ENCODE measurements at places on chromosomes 7 and 10.

- DNase-seq: no peak
These were observed 150.2 kb downstream of the GNAI1 start for GRCh38 chr7:80284855-80285254.

DNA sequence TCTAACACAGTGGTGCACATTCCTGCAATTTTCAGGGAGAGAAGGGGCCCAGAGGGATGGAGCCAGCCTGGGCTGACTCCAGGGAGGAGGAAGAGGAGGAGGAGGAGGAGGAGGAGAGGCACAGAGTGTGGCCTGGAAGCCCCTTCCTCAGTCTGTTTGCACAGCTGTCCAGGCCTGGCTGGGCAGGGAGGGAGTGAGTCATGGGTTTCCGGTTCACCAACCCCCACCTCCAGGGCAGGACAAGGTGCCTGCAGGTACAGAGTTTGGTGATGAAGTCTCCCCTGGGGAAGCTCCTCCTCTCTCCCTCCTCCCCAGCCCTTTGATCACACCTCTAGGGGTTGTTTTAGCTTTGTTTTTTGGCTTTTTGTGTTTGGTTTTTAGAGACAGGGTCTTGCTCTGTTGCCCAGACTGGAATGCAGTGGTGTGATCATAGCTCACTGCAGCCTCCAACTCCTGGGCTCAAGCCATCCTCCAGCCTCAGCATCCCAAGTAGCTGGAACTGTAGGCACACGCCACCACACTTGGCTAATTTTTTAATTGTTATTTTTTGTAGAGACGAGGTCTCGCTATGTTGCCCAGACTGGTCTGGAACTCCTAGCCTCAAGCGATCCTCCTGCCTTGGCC is 77.5 kb upstream of the CUX1 start:
- DNase-seq: no peak

DNA sequence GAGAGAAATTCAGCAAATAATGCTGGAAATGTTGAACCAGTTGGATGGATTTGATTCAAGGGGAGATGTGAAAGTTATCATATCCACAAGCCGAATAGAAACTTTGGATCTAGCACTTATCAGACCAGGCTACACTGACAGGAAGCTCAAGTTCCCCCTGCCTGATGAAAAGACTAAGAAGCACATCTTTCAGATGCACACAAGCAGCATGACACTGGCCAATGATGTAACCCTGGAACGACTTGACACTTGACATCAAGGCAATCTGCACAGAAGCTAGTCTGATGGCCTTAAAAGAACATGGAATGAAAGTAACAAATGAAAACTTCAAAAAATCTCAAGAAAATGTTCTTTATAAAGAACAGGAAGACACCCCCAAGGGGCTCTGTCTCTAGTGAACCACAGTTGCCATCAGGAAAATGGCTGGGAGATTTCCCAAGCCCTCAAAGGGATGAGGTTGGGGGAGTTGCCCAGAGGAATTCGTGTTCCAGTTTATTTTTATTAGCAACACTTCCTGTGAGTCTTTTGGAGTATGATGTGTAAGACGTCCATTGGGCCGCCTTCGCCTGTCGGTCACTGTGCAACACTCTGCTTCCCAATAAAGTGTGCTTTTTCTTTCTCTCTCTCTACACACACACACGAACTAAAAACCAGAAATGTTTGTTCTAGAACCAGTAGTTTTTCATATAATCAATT is 200.0 kb downstream of the HIBADH start:
- no peak for DNase-seq

DNA sequence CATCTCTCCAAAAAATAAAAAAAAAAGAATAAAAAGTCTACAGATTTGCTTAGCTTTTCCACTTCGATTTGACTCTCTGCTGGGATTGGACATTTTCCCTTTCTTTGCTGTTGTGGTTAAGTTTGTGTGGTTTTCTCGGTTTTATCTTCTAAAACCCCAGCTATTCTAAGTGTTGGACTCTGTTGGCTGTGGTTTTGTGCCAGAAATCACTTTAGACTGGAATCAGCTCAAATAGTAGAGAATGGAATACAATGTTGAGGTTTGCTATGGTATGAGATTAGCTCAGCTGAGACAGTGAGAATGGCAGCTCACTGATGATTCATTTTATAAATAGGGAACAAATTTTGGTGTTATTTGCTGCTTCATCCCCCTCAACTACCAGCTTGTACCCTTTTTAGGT is 116.0 kb downstream of the BUB3 start:
- no peak for DNase-seq

- no peak for DNase-seq
These were observed 29.7 kb downstream of the HOXA1 start for GRCh38 chr7:27066148-27066547.

GRCh38 chr10:234708-235406 is 99.6 kb downstream of the ZMYND11 start:
- DNase-seq: no peak

- DNase-seq: no peak
These were observed 41.9 kb downstream of the DGKI start for GRCh38 chr7:137804836-137805235.

DNA sequence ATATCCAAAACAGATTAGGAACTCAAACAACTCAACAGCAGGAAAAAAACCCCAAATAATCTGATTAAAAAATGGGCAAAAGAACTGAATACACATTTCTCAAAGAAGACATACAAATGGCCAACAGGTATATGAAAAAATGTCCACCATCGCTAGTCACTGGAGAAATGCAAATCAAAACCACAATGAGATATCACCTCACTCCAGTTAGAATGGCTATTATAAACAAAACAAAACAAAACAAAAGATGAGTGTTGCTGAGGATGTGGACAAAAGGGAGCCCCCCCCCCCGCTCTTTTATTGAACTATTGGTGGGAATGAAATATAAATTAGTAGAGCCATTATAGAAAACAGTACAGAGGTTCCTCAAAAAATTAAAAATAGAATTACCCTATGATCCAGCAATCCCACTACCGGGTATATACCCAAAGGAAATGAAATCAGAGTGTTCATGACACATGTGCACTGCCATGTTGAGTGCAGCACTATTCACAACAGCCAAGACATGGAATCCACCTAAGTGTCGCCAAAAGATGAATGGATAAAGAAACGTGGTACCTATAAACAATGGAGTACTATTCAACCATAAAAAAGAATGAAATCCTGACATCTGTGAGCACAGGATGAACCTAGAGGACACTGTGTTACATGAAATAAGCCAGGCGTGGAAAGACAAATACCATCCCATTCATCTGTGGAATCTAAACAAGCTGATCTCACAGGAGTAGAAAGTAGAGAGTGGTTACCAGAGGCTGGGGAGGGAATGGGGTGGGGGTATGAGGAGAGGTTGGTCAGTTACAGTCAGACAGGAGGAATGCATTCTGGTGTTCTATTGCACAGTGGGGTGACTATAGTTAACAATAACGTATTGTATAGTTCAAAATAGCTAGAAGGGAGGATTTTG is 78.1 kb upstream of the RHEB start:
- DNase-seq: no peak

DNA sequence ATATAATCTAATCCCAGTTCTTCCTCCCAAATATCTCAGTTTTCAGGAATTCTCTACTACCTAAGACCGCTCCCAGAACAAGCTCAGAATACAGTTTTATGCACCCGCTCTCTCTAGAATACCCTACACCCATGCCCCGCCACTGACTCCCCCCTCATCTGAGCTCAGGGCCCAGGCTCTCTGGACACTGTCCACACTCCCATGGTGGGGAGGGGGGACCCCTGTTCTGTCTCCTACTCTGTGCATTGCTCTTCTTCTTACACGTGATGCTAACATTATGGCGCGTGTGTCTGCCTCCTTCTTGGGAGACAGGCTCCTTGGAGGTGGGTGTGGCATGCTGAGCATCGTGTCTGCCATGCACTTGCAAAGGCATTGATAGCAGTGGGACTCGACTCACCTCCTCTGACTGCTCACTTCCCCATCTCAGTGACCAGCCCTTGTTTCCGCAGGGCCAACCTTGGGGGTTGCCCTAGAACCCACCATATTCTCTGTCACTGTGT is 127.9 kb downstream of the TCERG1L start:
- DNase-seq: no peak

DNA sequence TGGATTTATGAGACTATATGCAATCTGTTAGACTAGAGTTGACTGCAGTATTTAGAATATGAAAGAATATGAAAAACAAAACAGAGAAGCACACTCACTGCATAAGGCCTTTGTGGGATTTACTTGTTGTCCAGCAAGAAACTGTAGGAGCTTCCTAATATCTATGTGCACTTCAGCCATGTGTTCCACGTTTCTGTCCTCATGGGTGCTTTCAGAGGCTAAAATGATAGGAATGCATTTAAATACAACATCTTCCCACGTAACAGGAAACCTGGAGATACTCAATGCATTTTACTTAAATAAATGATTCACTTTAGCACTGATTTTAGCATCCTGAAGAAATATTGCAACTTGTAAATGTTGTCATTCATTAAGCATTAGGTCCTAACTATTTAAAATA is 11.7 kb downstream of the HUS1 start:
- no peak for DNase-seq

GRCh38 chr10:70456164-70456563 is 14.7 kb upstream of the NODAL start:
- no peak for DNase-seq

- DNase-seq: no peak
These were observed 201.8 kb downstream of the EBF3 start for GRCh38 chr10:129761981-129762956.

DNA sequence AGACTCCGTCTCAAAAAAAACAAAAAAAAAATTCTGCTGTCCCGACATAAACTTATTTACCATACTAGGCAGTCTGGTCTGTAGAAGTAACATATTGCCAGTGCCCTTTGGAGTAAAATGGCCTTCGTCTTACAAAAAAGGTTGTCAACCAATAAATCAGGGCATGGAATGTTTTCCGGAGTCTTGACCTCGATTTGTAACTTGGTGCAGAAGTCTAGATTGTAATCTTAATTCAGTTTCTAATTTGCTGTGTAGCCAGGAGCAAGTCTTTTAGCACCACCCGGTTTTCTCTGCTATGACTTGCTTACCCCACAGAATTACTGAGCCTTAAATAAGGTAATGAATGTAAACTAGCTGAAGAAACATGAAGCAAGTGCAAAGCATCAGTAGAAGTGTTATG is 23.2 kb downstream of the UBN2 start:
- DNase-seq: no peak

DNA sequence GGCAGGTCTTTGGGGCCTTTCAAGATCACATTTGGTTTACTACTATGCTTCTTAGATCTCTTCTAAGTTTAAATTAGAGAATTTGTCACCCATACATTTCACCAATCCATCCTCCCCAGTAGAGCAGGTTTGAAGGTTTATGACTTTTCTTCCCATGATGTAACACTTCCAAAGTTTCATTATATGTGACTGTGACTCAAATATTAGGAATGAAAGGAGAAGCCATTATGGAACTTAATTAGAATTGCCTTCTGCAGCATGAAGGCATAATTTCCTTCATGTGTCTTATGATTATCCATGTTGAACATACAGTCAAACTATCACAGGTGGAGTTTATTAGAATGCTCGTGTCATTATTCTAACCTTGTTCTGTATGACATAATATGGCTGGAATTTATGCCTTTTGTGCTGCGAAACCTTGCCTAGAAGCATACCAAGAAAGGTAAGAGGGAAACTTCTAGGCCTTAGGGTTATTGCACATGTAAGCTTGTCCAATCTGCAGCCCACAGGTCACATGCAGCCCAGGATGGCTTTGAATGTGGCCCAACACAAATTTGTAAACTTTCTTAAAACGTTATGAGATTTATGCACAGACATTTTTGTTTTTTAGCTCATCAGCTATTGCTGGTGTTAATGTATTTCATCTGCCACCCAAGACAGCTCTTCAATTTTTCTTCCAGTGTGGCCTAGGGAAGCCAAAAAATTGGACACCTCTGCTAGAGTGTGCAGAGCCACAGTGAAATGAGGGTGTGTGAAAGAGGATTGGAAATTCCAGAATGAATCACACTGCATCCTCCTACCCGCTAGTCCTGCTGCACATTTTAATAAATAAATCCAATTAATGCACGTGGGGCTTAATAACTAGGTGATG is 133.6 kb downstream of the TMEM26 start:
- no peak for DNase-seq

DNA sequence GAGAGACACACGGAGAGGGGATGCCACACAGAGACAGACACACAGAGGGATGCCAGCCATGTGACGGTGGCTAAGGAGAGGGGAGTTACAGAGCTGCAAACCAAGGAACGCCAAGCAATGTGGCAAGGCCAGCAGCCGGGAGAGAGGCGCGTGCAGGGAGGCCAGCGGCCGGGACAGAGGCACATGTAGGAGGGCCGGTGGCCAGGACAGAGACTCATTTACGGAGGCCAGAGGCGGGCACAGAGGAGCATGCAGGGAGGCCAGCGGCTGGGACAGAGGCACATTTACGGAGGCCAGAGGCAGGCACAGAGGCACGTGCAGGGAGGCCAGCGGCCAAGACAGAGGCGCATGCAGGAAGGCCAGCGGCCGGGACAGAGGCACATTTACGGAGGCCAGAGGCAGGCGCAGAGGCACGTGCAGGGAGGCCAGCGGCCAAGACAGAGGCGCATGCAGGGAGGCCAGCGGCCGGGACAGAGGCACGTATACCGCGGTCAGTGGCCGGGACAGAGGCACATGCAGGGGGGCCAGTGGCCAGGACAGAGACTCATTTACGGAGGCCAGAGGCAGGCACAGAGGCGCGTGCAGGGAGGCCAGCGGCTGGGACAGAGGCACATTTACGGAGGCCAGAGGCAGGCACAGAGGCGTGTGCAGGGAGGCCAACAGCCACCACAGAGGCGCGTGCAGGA is 40.4 kb downstream of the INSIG1 start:
- no peak for DNase-seq

DNA sequence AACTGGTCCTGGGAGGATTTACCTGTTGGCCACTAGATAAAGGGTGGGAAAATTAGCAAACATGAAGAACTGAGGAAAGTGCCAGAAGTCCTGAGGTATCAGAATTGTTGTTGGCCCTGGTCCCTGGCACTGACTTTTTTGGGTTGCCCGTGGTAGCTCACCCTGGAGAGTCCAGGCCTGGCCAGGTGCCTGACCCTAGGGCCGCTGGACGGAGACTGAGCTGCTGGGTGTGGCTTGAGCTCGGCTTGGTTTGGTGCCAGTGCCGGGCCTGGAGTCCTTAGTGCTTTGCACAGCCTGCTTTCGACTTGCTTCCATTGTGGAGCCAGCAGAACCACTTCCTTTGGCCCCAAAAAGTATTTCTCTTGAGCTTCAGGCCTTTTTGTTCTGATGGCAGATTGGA is 12.9 kb downstream of the MDH2 start:
- no peak for DNase-seq

DNA sequence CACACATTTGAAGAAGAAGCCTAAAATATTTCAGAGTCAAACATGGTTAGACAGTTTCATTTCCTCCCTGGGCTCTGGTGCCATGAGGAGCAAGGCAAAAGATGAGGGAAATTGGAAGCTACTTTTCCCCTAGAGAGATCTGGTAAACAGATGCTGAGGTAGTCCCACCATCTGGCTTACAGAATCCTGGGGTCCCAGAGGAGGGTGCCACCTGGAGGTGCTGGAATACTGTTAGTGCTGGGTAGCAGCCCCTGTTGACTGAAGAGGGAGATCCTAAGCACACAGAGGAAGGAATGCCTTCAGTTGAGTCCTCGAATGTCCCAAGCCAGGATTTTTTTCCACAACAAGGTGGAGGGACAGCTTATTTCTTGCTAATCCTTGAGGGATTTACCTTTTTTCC is 160.1 kb downstream of the FZD1 start:
- no peak for DNase-seq

Measured in activated CD4-positive, alpha-beta T cell treated with anti-CD3 and anti-CD28 coated beads, Interleukin-2, amount 50 U/mL, for 48 hours (primary cell).